ENCODE measurements at places on chromosomes 3 and 15.

GRCh38 chr3:160644491-160644890 is 32.5 kb upstream of the ARL14 start:
- no peak for DNase-seq

DNA sequence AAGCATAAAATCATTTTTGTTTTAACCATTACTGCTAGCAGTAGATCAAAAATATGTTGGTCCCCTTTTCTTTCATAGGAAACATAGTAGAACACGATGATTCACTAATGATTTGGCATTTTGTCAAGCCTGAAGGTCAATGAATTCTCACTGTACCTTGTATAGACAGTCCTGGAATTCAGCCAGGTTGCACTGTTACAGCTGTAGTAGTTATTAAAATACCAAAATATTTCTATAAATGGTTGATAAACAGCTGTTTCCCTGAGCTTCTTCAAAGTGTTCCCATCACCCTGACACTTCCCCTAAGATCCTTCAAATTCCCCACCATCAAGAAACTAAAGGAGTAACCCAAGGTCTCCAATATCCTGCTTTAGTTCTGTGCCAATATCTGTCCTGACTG is 200.9 kb downstream of the ATP8B4 start:
- no peak for DNase-seq

DNA sequence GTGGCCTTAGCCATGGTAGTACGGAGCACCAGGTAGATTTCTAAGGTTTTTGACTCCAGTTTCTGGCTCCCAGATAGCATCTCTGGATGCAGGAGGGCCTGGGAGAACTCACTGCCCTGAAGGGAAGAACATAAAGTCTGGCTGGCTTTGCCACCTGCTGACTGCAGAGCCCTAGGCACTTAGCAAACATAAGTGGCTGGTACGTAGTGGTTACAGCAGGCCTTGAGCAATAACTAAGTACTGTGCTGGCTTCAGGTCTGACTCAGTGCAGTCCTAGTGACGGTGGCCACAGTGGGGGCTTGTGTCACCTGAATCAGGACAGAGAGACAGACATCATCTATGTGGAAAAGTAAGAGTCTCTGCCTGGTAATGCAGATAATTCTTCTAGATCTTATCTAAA is 871.1 kb downstream of the PDCD6IP start:
- DNase-seq: no peak

DNA sequence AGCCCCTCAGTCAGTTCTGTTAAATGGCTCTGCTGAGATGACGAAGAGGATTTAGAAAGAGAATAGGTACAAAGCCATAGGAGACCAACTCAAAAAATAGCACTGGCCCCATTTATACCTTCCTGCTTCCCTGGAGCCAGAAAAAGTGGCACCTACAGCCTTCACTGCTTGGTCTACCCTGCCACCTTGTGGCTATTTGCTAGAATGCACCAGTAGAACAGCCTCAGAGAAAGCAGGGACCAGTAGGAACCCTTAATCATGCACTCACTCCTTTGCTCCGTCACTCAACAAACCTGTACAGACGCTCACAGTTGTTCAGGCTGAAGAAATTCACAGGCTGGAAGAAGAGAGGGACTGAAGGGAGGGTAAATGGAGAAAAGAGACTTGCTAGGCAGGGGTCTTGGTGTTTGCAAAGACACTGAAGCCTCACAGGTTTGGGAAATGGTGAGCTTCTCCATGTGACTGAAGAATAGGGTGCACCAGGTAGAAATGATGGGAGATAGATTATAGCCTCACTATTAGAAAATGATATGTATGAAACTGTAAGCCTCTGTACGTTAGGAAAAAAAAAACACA is 12.1 kb upstream of the RTP2 start:
- no peak for DNase-seq

DNA sequence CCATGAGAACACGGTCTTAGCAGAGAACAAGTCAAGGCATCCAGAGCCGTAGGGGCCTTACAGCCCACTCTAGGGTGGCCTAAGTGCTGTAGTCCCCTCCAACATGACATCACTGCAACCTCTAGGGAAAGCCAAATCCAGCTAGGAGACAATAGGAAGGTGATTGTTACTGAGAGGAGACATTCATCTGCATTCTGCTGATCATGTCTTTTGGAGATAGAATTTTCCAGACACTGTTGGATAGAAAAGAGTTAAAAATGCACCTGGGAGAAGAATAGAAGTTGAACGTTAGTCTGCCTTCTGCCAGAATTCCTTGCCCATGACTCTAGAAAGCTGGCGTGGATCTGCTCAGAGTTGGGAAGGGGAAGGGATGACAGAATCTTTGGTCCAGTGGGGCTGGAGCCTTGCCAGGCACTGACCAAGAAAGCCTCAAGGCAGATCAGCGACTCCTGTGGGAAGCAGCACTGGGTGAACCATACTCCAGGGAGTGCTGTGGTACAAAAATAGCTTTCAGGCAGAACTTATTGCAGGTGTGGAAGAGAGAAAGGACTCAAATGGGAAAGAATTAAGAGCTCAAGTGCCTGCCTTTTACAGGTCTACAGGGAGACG is 44.8 kb upstream of the RAF1 start:
- no peak for DNase-seq

DNA sequence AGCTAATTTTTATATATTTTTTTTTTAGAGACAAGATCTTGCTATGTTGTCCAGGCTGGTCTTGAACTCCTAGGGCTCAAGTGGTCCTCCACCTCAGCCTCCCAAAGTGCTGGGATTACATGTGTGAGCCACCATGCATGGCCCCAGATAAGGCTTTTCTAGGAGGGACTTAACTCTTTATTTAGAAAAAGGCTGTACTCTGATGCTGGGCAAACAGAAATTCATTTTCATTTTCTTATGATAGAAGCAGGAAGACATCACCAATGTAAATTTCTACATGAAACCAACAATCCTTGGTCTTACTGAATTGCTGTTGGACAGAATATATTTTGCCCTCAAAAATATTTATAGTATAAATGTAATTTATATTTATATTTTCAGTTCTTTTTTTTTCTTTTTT is 9.6 kb downstream of the NIPA1 start:
- DNase-seq: no peak

DNA sequence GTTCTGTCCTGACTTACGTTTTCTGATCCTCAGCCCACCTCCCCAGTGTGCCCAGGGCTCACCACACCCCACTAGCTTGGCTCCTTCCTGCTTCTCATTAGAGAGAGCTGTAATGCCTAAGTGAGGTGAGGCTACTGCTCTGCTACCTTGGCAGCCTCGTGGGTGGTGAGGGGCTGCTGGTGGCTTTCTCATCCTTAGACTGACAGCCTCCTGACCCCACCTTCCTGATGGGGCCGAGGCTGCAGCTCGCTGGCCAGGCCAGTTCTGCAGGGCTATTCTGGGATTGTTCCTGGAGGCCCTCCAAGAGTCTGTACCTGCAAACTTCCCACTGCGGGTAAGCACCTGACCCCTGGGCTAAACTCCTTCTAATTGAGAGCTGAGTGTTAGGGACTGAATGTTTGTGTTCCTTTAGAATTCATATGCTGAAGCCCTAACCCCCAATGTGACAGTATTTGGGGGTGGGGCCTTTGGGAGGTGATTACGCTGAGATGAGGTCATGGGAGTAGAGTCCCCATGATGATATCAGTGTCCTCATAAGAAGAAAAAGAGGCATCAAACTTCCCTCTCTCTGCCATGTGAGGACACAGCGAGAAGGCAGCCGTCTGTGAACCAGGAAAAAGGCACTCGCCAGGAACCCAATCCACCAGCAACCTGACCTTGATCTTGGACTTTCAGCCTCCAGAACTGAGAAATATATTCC is 38.1 kb upstream of the IQSEC1 start:
- DNase-seq: no peak
